H9 (cell line): ENCODE measurements at places on chromosomes 13 and 19. TPM values are rescaled to one million over a fixed set of nuclear protein-coding genes. Genes with fewer than 3 reads are reported as not detected.
A peak's percentile ranks its signal among the peaks of the same experiment; 100 is the strongest.

The ZNF69 gene
- 25.4 and 27.3 TPM in 2 replicates for total RNA-seq

The RXFP2 gene
- total RNA-seq = not detected in 2 replicates

GRCh38 chr19:29489172-29489951 is 36.4 kb upstream of the VSTM2B start:
- H3K4me3 ChIP-seq = no peak overlapping the region
- no peak for DNase-seq
- no peak overlapping the region for H3K27ac ChIP-seq
- H3K4me1 ChIP-seq = no peaks in the 10 kb centered on the region; the same call in 1 of the 2 replicates
- no peaks in the 10 kb centered on the region for H3K27me3 ChIP-seq

The ZNF808 gene
- total RNA-seq = 33.7 and 35.7 TPM in 2 replicates

DNA sequence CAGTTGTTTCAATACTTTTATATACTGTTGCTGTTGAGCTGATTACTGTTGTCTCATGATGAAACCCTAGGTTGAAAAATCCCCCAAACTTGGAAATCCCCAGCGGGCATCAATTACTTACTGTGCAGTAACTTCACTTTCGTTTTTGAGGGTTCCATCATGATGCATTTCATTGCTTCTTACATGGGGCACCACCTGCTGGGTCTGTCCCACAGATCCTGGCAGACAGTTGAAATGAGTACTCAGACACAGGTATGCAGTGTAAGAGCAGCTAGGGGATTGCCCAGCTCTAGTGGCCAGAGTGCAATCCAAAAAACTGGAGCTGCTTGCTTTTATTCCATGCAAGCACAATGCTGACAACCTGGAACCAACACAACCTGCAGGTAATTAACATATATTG is 132.5 kb upstream of the ZNF91 start:
- H3K27ac ChIP-seq = no peak overlapping the region
- H3K4me1 ChIP-seq = no peaks in the 10 kb centered on the region
- no peaks in the 10 kb centered on the region for H3K27me3 ChIP-seq
- DNase-seq = no peak
- no peak overlapping the region for H3K4me3 ChIP-seq

DNA sequence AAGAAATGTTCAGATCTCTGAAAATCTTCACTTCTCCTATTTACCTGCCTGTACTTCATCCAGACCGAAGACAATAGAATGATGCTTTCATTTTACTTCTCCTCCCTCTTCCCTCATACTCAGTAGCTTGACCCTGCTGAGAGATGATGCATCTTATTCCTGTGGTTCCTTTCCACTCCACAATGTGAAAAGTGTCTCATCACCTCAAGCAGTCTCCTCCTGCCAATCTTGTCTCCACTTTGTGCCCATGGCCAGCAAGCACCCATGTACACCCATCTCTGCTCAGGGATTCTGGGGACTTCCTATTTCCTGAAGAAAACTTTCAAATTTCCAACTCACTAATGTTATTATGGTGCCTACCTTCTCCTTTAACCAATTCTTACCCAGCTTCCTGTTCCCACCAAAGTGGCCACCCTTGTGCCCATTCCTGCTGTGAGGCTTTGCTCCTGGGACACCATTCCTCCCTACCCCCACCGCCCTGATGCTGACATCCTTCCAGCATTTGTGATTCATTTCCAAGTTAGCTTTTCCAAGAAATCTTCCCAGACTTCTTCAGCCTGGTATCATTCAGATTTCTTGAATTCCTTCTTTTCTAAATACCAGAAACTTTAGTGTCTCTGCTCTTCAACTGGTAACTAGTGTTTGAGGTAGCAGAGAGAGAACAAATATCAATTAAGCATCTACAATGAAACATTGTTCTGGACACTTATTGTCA is 212.5 kb downstream of the POSTN start:
- no peaks in the 10 kb centered on the region; the same call in 1 of the 2 replicates for H3K4me1 ChIP-seq
- no peak for DNase-seq
- no peaks in the 10 kb centered on the region for H3K36me3 ChIP-seq
- H3K27me3 ChIP-seq = no peaks in the 10 kb centered on the region
- H3K27ac ChIP-seq = no peak overlapping the region

The FCHO1 gene
- total RNA-seq = 13.1 and 13.7 TPM in 2 replicates

DNA sequence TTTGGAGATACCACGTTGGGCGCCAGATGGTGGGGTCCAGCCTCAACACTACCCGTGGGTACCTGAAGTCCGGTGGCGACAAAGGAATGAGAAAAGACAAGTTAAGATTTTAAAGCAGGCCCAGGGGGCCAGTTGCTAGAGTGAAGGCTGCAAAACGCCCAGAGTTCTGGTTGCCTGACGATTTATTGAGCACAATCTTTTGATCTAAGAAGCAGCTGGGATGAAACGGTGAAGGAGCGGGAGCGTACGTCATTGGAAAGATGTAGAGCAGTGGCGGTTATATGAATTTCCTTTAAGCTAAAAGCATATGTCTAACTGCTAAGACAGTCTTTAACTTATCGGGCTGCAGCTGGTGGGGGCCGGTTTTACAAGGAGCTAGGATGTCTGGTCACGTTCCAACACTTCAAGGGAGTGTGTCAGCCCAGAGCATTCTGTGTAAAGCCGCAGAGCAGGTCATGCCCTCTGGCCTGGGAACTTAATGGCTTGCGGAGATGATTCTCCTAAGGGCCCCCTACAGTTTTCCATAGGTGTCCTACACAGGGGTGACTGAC is 28.9 kb upstream of the EVI5L start:
- H3K36me3 ChIP-seq = peaks cover 6% of the 10 kb centered on the region
- no peak for DNase-seq
- H3K27me3 ChIP-seq = no peaks in the 10 kb centered on the region; the same call in 1 of the 2 replicates
- no peak overlapping the region for H3K4me3 ChIP-seq
- 0 out of 2 replicates have a peak, but pooled peaks cover 2% of the 10 kb centered on the region for H3K4me1 ChIP-seq

DNA sequence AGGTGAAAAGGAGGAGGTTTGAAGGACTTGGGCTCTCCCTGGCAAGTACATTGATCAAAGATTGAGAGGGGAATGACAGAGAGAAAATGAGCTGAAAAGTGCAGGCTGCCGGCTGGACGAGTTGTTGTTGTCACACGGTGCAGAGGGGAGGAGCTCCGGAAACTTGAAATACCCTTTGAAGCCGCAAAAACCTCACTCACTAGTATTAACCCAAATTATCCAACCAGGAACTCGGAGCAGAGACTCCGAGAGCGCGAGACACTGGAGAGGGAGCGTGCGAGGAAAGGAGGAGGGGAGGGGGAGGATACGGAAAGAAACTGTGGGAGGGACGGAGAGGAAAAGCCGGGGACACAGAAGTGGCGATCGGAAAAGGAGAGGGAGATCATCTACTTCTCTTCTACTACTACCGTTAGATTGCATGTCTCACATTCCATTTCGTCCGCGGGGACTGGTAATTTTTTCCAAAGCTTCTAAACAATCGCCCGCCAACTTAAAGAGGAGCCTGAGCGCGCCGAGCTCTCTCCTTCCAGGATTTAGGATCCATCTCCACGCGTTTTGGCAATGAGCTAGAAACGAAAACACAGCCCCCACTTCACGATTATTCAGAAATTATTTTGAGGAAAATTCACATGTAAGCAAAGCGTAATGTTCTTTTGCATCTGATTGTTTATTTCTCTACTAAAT is at the start of gene DACH1:
DACH1 (minus strand) TSS at position 74 of the 684 bp plus-strand sequence.
- no peaks in the 10 kb centered on the region for H3K36me3 ChIP-seq
- peak; percentile 62 for DNase-seq
- H3K4me3 ChIP-seq = peak within 1 kb of the TSS; percentile 97
